RWPE2 (cell line): ENCODE measurements at places on chromosomes 12 and 14.
A peak's percentile ranks its signal among the peaks of the same experiment; 100 is the strongest.

GRCh38 chr14:49886523-49886922 is 6.4 kb upstream of the ARF6 start:
- no peak for DNase-seq

GRCh38 chr12:103327676-103328075 is 168.1 kb downstream of the C12orf42 start:
- no peak for DNase-seq

DNA sequence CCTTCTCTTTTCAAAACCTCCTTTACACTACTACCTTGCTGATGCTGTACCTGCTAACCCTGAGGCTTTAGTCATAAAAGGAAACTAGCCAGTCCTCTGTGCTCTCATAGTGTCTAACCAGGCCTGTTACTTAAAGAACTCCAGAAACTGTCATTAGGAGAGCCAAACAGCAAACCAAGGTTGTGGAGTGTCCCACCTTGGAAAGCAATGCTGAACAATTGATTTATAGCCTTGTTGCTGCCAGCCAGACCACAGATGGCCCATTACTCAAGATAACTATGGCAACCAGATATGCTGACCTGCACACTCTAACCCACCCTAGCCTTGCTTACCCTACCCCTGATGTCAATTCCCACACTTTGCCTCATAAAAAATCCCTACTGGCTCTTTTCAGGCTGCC is 26.5 kb upstream of the BCAT1 start:
- no peak for DNase-seq

DNA sequence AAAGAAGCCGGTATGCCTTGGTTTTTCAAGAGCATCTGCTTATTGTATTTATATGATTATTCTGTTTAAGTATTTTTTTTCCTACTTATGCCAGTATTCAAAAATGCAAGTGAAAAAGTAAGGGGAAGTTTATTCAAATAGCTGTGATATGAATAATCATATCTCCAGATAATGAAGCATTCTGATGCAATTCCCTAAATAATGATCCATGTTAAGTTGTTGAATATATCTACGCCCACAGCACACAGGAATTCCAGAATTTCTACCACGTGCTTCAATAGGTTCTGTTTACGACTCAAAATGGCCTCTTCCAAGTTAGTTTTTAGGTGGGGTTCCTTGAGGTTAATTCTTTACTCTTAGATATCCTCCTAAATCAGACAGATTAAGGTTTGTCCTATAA is 208.3 kb downstream of the NAV3 start:
- no peak for DNase-seq

- DNase-seq, result no peak
Measured at GRCh38 chr14:75064205-75064567, 362 bp upstream of the ACYP1 start.

GRCh38 chr12:22130671-22131070 is 84.7 kb downstream of the CMAS start:
- peak; percentile 57 for DNase-seq

DNA sequence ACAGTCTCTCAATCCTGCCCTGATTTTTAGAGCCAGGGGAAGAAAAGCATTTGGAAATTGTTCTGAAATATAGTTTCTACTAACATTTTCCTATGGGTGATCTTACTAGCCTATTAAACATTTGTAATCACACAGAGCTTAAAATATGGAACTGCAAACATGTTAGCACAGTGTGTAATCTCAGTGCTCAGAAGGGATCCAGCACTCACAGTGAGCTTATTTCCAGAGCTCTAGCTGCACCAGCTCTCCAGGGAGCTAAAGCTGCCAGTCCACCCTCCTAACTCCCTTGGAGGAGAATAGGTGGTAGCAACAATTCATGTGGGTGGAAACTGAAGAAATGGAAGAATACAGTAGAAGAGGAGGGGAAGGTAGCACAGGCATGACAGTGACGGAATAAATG is 64.9 kb upstream of the SYT1 start:
- no peak for DNase-seq

DNA sequence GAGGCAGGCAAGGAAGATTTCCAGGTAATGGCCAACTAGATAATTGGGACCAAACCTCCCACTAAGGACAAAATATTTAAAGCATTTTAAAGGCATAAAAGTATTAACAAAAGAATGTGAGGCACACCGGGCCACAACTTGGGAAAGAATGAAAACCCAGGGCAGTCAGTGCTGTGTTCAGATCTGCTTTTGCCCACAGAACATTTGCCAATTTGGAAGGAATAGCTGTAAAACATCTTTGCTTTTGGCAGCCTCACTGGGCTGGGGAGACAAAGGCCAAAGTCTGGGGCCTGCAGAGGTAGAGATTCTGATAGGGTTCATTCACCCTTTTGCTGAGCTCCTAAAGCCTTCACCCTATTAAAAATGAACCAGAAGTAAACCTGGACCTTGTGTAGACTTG is 82.3 kb downstream of the SYNE3 start:
- DNase-seq, result no peak

DNA sequence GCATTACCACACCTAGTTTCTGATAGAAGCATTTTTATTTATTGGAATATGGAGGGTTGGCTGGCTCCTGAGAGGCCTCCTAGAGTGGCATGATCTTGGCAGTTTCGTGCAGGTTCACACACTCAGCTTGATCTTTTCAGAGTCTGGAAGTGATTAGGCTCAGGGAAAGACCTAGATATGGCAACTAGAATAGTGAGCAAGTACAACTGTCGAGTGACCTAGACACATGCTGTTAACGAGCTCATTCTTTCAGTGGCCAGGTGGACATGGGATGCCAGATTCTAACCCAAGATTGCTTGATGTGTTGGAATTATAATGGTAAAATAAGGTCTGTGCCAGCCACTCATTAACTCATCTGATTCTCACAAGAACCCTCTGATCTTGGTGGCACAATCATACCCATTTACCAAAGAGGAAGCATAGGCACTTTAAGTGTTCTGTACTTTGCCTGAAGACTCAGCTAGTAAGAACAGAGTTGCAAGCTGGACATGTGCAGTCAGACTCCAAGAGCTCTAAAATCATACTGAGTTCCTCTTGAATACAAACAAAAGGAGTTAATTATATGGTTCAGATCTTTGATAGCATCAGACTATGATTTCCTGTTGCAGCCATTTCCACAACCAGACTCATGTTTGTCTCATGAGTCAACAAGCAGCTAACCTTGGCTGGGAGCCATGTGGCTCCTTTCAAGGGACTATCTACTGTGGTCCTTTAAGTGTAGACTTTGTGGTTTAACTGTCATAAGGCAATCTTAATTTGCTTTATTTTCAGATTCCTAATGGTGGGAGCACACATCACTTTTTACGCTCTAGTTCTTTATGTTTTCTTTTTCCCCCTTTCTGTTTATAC is 144.2 kb downstream of the PLEKHA5 start:
- peak; percentile 68 for DNase-seq

DNA sequence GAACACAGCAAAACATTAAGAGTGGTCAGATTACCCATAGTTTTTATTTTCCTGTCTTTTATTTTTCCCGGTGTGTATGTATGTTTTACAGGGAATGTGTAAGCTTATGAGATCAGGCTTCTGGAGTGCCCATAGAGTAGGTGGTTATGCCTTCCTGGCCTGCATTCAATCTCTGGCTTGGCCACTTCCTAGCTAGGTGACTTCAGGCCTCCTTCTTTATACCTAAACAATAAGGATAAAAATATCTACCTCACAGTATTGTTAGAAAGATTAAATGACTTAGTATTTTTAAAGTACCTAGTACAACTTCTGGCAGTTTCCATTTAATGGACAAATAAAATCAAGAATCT is 42.4 kb downstream of the ITPR2 start:
- DNase-seq, result no peak

- no peak for DNase-seq
Measured at GRCh38 chr12:75658901-75659823, 147.8 kb upstream of the KRR1 start.

GRCh38 chr12:12240662-12241340 is 26.0 kb downstream of the LRP6 start:
- DNase-seq, result no peak

- DNase-seq, result no peak
Measured at GRCh38 chr12:111780166-111780565, 13.4 kb downstream of the ALDH2 start.

DNA sequence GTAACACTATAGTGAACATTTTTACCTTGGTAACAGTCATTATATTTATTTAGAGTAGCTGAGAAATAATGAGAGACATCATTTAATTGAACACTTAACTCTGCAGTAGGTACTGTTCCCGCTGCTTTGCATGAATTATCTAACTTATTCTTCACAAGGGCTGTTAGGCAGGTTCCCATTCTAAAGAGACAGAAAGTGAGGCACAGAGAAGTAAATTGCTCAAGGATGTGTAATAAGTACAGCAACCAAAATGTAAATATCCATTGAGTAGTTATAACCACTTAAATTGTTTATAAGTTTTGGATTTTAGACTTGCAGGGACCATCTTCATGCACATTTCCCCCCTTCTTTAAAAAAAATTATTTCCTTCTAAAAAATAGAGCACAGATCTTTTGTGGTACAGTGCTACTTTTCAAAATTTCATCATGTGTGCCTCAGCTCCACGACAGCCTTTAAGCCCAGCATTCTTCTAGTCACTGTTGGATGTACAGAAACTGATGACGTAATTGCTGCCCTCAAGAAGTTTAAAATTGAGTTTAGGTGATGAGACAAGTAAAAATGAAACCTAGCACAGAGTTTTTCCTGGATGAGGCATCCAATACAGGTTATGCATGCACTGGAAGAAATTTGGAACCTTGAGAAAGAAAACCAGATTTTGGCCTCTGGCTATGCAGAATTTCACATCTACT is 6.0 kb upstream of the MANSC4 start:
- no peak for DNase-seq

GRCh38 chr12:92926549-92926948 is 2.5 kb downstream of the EEA1 start:
- DNase-seq, result no peak

DNA sequence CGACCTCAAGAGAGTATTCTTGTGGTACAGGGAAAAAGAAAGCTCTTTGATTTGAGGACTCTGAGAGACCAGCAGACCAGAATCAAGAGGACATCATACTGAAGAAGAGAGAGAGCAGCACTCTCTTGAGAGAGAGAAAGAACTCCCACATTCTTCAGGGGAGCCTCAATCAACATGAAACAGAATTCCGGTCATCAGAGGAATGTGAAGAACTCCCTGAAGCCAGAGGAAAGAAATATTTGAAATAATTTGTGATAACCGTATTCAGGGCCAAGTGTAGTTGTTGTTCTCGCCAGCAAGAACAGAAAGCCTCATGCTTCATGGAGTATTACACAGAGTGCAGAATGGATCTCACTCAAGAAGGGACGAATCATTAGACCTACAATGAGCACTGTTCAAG is 363.8 kb upstream of the TMEM132C start:
- no peak for DNase-seq

DNA sequence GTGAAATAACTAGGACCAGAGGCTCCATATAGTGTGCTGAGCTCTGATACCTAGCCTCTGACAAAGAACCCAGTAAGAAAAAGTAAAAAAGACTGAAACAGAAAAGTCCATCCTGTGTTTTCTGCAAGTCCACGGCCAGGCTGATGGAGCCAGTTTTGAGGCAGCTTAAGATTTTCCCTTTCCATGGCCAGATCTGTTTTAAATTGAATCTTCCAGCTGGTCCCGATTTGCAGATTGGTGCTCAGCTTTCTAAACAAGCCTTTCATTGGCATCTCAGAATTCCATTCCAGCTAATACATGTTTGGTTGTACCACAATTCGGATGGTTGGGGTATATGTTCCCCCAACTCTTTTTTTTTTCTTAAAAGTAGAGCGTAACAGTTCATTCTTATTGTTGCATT is 152.0 kb downstream of the DACT1 start:
- DNase-seq, result no peak

GRCh38 chr12:112236386-112236785 is 111.0 kb downstream of the TRAFD1 start:
- DNase-seq, result no peak

- no peak for DNase-seq
Measured at GRCh38 chr14:79781882-79782281, 429.4 kb downstream of the DIO2 start.

- DNase-seq, result no peak
Measured at GRCh38 chr14:20668969-20669368, 15.4 kb upstream of the RNASE4 start.

DNA sequence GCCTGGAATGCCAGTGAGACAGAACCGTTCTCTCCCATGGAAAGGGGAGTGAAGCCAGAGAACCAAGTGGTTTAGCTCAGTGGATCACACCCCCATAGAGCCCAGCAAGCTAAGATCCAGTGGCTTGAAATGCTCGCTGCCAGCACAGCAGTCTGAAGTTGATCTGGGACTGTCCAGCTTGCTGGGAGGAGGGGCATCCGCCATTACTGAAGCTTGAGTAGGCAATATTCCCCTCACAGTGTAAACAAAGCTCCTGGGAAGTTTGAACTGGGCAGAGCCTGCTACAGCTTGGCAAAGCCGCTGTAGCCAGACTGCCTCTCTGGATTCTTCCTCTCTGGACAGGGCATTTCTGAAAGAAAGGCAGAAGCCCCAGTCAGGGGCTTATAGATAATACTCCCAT is 374.3 kb upstream of the DCN start:
- DNase-seq, result no peak

DNA sequence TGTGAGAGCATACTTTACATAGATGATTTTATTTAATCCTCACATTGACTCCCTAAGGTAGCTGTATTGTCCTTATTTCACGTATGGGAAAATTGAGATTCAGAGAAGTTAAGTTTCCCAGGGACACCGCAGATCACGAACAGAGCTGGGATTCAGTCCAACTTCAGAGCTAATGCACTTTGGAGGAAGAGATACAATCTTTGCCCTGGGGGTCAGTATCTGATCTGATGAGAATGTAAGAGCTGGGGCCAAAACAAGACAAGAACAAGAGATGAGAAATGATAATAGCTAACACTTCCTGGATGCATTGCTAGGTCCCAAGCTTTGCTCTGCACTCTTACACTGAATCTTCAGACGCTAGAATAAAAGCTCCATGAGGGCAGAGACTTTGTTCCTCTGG is 6.0 kb upstream of the CSAD start:
- no peak for DNase-seq

DNA sequence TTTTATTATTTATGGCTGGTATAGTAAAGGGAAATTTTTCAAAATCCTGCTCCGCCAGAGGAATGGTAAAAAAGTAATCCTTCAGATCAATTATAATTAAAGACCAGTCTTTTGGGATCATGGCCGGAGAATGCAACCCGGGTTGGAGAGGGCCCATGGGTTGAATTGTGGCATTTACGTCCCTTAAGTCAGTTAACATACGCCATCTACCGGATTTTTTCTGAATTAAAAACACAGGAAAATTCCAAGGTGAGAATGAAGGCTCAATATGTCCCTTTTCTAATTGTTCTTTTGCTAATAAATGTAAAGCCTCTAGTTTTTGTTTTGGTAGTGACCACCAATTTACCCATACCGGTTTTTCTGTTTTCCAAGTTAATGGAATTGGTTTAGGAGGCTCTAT is 602.8 kb downstream of the ALG10 start:
- DNase-seq, result no peak

DNA sequence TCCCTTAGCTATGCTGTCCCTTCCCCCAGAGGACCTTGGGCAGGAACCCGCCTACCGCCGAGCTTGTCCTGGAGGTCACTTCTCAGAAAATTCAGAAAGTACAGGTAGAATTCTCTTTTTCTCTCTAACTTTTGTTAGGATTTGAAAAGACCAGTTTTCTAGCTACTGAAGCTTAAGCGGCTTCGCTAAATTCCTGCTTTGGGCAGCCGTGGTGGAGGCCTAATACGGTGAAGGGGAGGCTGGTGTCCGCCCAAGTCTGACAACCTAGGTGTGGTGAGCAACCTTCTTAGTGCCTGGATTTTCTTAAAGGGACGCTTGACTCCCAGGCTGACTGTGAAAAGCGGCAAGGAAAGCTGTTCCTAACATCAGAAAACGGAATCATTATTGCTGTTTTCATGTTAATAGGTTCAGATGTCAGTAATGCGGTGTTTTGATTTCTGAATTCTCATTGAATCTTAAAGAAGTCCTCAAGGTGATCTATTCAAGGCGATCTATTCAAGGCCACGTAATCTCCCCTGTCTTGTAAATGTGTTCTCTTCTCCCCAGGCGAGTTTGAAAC is 835 bp downstream of the FGD4 start:
- DNase-seq, result no peak
